Tibial nerve (tissue), 4 donors: ENCODE measurements at places on chromosomes 1 and 21.

- no peak for DNase-seq
Observed at GRCh38 chr21:42615924-42616323, 37.5 kb upstream of the PDE9A start.

- no peak for DNase-seq
Observed at GRCh38 chr1:26218906-26219494, 15.0 kb upstream of the CEP85 start.

GRCh38 chr1:168792142-168792541 is 63.1 kb upstream of the DPT start:
- DNase-seq = no peak

DNA sequence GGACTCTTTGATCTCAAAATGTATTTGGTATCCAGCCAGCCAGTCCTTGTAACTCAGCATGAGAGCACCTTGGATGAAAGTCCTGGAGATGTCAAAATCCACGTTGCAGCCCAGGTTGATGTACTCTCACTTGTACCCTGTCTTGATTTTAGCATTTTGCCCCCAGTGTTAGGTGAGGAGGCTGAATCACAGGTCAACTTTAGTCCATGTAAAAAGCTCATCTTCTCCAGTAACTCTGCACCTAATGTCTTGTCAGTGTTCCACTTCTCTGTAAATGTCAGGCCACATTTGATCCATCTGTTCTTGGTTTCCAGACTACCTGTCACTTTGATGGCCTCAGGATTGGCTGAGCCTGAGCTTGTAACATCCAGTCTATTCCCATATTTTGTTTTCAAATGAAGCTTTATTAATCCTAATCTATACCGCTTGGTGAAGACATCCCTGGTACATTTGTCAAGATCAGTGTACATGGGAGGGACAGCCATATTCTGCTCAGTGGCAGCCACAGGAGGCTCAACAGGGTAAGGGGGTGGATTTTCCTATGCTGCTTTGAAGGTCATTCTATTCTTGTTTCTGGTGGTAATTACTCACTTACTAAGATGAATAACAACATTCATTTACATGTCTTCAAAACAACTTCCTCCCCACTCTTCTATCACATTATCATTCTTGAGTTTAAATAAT is 24.1 kb upstream of the FCRL3 start:
- DNase-seq = no peak

- no peak for DNase-seq
Observed at GRCh38 chr1:93701629-93702028, 20.0 kb upstream of the BCAR3 start.

- no peak for DNase-seq
Observed at GRCh38 chr21:46253610-46254124, 25.1 kb upstream of the LSS start.

DNA sequence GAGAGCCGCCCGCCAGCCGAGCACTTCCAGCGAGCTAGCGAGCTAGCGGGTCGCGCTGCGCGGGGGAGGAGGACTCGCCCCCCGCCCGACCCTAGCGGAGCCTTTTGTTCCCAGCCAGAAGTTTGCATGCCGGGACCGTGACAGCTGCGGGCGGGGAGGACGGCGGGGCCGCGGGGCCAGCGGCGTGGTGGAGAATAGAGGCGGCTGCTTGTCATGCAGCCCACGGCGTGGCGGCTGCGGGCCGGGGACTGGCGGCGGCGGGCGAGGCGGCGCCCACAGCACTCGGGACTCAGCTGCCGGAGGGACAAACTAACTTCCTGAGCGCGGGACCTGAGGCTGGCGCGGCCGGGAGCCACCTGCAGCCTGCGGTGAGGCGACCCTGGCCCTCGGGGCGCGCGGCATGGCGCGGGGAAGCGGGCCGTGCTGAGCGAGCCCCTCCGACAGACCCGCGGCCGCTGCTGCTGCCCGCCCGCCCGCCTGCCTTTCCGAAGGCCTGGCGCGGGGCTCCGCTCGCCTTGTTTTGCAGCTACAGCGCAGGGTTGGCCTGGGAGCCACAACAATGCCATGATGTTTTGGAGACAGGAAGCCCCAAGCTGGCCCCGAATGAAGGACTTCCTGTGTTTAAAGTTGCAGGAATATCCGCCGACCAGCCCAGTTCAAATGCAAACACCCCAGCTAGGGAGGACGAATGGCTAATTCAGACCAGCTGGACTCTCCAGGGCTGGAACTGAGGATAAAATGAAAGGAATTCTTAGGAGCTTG is 82.2 kb upstream of the BMP8A start:
- peak; percentile 25 for DNase-seq

DNA sequence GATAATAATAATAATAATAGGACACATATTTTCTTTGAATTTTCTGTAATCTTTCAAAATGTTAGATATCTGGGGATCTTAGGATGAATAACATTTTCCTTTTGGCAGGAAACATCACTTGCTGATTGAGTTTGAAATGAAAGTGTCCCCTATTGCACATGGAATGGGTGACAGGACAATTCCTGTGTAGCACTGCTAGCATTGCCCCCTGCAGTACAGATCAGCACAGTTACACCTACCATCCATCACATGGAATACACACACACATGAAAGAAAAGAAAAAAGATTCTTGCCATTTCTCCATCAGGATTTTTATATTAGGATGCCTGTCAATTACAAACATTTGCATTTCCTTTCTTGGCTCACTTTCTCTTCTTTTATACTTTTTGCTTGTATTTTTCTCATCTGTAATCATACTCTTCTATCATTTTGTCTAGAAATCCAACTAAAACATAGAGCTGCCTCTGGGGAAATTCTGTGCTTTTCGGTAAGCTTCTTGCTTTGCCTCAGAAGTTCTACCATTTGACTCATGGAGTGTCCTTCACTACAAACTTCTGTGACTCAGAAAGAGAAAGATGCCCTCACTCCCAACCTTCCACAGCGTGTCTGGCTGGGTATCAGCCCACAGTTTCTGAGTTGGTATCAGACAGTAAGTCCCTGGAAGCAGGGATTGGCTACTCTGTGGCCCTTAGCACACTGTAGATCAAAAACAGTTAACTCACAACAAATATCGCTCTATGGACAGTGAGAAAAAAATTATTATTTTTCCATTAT is 641.2 kb downstream of the PTPRC start:
- DNase-seq = no peak

- DNase-seq = no peak
Observed at GRCh38 chr1:209030454-209031167, 552.9 kb upstream of the CAMK1G start.

GRCh38 chr1:153771841-153772593 is 3.2 kb upstream of the SLC27A3 start:
- DNase-seq = no peak

- peak; percentile 15 for DNase-seq
Observed at GRCh38 chr1:108560189-108560873, 431 bp downstream of the EEIG2 start.

- DNase-seq = no peak
Observed at GRCh38 chr1:161047436-161048420, 2.0 kb upstream of the USF1 start.

- DNase-seq = no peak
Observed at GRCh38 chr21:28487455-28488070, 505.1 kb downstream of the LTN1 start.

GRCh38 chr1:55636696-55637095 is 421.5 kb upstream of the USP24 start:
- no peak for DNase-seq

DNA sequence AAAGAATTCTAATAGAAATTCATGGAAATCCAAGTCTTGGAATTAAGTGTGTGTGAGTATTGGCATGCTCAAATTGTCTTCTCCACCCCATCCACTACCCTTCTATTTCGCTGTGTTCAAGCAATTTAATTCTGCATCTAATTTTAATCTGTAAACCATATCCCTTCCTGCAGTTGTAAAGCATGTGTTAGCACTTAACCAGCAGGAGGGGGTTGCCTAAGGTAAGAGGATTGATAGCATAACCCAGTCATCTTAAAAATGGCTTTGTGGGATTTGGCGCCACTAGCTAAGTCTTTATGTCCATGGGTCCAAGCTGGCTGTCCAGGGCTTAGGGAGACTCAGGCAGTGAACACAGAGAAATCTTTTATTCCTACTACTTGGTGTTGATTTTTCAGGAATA is 210.3 kb downstream of the PTPRC start:
- DNase-seq = no peak

- DNase-seq = no peak
Observed at GRCh38 chr1:236220473-236220872, 61.3 kb downstream of the ERO1B start.

- no peak for DNase-seq
Observed at GRCh38 chr1:220983877-220984635, 104.8 kb downstream of the HLX start.

- DNase-seq = no peak
Observed at GRCh38 chr1:23522244-23522982, 8.6 kb downstream of the E2F2 start.

GRCh38 chr1:226457307-226457712 is 49.4 kb upstream of the PARP1 start:
- no peak for DNase-seq
